ENCODE measurements at places on chromosomes 16 and 17.

DNA sequence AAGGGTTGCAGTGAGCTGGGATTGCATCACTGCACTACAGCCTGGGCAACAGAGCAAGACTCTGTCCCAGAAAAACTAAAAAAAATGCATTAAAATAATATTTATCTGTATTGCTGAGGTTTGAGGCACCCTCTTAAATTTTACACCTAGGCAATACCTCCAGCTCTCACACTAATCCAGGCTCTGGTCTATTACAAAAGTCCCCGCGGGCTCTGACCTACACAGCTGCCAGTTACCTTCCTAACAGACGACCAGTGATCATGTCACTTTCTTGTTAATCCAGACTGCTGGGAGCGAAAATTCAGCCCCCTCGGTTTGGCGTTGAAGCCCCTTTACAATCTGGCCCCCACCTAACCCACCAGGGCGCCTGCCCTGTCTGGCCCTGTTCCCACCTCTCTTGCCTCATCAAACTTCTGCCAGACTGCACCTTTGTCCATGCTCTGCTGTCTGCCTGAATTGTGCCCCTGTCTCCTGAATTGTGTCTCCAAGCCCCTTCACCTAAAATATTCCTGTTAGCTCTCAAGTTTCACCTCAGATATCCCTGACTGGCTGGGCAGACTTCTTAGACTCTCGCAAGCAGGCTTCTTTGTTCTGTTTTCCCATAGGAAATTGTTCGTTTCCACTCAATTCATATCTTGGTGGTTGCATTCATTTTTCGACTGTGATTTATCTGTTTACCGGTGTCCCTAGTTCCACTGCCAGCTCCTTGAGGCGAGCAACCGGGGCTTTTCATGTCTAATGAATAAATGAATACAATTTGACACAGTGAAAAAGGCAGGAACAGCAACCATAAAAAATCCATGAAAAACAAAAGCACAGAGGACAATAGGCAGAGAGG, 65.9 kb downstream of the PITPNC1 start:
- no peak for DNase-seq

DNA sequence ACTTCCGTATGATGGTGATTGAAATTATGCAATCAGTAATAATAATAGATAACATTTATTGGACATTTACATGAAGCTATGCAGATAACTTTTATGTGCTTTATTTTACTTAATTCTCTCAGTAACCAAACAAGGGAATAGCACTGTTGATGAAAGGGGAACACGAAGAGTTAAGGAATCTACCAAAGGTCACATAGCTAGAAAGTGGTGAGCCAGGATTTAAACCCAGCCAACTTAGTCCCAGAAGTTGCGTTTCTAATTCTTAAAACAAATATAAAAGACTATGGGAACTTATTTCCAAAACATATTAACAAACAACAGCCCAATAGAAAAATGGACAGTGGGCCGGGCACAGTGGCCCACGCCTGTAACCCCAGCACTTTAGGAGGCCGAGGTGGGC, 9.7 kb downstream of the SPNS3 start:
- DNase-seq = no peak

GRCh38 chr17:7835814-7836595, 2.0 kb downstream of the KDM6B start:
- DNase-seq = peak; percentile 15

GRCh38 chr17:67478401-67479041, 101.4 kb downstream of the PITPNC1 start:
- no peak for DNase-seq

DNA sequence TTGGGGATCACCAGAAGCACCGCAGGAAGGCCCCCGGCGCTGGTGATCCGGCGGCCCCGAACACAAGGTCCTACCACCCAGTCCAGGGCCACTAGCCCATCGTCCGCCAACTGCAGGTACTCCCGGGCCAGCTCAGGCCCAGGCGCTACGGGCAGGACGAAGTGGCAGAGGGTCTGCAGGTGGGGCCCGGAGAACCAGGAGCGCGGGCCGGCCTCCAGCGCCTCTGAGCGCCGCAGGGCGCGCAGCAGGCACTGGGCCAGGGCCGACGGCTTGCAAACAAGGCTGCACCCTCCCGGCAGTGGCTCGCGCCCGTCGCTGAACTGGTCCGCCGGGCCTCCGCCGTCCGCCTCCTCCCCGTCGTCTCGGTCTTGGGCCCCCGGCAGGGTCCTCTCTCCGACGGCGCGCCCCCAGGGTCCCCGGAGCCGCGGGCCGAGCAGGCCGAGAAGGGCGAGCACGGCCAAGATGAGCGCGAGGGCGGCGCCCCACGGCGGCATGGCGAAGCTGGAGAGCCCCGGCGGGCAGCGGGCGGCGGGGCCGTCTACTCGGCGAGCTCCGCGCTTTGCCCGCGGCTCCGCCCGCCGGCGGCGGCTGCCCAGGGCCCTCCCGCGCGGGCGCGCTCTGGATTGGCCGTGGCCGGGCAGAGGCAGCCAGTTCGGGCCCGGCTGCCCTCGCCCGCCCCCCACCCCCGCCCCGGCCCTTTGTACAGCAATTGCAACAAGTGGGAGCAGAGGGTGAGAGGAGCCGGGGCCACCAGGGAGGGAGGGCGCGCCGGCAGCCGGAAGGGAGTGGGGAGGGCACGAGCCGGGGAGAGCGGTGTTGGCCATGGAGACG, at the start of gene ABHD15:
ABHD15 (minus strand) TSS at position 565 of the 831 bp plus-strand sequence; CDS start at position 494, 71 bp downstream.
- DNase-seq = no peak

GRCh38 chr16:3608069-3608468, 3.3 kb downstream of the SLX4 start:
- no peak for DNase-seq

DNA sequence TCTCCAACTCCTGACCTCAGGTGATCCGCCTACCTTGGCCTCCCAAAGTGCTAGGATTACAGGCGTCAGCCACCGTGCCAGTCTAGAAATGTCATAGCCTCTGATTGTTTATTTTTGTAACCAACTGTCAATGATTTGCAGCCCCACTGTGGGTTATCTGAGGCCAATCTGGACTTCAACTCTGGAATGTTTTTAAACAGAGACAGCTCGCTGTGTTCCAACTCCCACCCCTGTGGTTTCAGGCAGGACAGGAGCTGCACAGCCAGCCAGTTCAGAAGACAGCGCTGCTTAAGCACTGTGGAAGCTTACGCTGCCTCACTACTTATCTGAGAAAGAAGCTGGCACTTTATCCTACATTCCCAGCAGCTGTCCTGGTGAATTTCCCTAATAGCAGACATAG, 19.5 kb downstream of the MRM3 start:
- no peak for DNase-seq

- no peak for DNase-seq
Measured at GRCh38 chr17:45705123-45706009, 78.8 kb upstream of the CRHR1 start.

- DNase-seq = no peak
Measured at GRCh38 chr17:27391427-27391826, 64.8 kb upstream of the KSR1 start.

GRCh38 chr17:14712611-14713021, 411.7 kb downstream of the HS3ST3B1 start:
- no peak for DNase-seq

- DNase-seq = no peak
Measured at GRCh38 chr16:62974424-62974823, 938.2 kb upstream of the CDH8 start.

- no peak for DNase-seq
Measured at GRCh38 chr17:61235001-61235826, 164.4 kb upstream of the TBX2 start.

GRCh38 chr16:22336581-22336980, 37.8 kb downstream of the CDR2 start:
- no peak for DNase-seq

DNA sequence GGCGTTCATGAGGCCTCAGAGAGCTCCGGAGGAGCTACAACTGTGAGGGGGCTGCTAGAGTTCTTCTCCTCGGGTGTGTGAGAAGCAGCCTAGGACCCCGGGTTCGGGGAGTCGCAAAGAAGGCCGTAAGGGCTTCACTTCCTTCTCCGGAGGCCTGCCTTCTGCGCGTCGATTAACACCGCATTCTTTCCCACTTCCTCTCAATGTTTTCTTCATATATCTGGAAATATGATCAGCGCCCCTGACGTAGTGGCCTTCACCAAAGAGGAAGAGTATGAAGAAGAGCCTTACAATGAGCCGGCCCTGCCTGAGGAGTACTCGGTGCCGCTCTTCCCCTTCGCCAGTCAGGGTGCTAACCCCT, 449 bp downstream of the SMCR8 start:
- DNase-seq = no peak

GRCh38 chr16:16143038-16143763, 80.1 kb downstream of the ABCC6 start:
- DNase-seq = no peak

- peak; percentile 38 for DNase-seq
Measured at GRCh38 chr17:59844884-59845594, 47.7 kb downstream of the TUBD1 start.

- no peak for DNase-seq
Measured at GRCh38 chr17:50544516-50544915, 2.5 kb upstream of the SPATA20 start.

GRCh38 chr16:22031483-22032083, 23.7 kb downstream of the MOSMO start:
- DNase-seq = no peak

GRCh38 chr16:11007714-11008280, 63.4 kb downstream of the CLEC16A start:
- no peak for DNase-seq

DNA sequence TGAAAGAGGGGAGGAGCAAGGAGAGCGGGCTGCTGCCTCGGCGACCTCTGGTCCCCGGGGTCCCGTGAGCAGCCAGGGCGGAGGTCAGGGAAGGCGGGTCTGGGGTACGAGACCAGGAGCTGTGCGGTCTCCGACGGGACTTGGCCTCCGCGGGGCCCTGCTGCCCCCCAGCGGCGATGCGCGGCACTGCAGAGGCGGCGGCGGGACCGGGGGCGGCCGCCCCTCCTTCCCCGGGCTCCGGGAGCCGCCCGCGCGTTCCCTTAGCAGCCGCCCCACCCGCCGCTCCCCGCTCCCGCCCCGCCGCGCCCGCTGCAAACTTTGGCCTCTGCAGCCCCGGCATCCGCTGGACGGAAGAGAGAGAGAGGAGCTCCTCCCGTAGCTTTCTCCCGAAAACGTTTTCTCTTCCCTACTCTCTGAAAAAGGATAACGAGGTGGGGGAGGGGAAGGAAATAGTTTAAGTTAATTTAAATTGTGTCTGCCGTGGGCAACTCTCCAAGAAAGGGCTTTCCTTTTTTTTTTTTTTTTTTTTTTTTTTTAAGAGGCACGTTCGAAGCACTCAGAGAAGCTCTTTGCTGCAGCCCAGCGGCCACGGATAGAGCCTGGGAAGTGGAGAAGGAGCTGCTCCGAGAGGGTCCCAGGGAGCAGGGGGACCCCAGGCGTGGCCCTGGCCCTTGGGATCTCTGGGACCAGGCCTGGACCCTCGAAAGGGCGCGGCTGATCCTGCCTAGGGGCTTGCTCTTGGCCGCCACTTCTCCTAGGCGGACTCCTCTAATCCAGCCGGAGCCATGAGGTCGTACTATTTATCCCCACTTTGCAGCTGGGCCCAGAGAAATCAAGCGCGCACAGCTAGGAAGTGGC, 43.2 kb downstream of the C16orf82 start:
- DNase-seq = peak; percentile 19

DNA sequence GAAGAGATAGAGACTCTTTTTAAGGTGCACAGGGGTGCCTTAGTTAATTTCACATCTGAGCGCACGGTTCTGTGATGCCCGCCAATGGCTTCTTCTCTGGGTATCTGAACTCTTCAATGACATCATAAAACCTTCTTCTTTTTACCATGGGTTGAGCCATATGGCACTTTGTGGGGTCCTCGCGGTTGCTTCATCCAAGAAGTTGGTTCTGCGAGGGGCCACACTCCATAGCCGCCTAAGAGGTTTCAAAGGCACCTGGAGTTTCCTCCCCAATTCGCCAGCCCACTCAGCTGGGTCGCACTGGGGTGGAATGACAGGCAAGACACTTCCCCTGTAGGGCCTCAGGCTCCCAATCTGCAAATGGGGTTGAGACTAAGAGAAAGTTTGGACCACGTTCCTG, 10.4 kb upstream of the MT4 start:
- DNase-seq = no peak

DNA sequence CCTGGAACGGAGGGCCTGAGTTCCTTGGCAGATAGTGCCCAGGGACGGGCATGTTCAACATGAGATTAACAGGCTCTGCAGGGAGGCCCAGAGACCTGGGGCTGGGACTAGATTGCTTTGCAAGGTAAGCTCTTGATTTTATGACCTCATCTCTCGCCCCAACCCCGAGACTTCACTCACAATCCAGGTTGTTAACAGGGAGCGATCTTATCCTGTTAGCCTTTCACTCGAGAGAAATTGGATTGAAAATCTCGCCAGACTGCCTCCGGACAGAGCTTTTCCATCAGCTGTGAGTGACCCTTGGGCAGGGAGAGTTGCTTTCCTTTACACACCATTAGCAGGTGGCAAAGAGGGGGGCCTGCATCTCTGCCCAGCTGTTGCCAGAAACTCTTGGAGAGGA, 521.7 kb upstream of the EEF2KMT start:
- no peak for DNase-seq

DNA sequence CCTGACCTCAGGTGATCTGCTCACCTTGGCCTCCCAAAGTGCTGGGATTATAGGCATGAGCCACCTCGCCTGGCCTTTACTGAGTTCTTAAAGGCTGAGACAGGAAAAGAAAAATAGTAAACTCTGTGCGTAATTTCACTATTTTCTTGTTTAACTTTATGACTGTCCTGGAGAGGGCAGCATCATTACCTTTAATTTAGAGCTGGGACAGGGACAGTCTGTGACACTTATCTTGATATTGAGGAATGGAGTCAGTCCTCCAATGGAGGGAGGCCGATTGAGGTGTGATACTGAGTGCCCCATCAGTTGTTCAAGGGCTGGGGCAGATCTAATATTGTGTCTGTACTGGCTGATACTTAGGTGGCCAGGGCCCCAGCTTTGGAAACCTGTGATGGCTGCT, 21.5 kb upstream of the SPN start:
- DNase-seq = no peak

- no peak for DNase-seq
Measured at GRCh38 chr16:2425008-2425518, 4.2 kb upstream of the CCNF start.

DNA sequence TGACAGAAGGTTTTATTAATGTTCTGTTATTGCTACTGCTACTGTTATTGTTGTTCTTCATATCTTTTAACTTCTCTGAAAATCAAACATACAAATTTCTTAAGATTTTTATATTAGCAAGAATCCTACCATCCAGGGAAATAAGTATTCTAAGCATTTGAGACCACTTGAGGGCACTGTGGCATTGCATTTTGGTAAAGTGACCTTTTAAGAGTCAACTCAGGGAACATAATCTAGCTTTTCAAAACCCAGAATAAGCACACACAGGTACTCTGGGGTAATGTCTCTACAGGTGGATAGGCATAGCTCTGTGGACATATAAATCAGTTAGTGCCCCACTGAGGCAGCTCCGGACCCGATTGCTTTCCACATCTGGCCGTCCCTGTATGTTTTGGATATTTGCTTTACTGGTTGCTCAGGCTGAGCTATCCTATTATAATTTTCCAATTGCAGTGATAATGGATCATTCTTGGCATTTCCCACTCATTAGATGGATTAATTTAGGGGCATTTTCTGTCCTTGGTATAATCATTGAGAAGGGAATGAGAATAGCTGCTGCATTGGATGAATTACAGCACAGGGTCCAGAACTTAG, 1425.1 kb upstream of the CDH8 start:
- DNase-seq = peak; percentile 19
